ENCODE measurements at places on chromosomes 7 and 10.

DNA sequence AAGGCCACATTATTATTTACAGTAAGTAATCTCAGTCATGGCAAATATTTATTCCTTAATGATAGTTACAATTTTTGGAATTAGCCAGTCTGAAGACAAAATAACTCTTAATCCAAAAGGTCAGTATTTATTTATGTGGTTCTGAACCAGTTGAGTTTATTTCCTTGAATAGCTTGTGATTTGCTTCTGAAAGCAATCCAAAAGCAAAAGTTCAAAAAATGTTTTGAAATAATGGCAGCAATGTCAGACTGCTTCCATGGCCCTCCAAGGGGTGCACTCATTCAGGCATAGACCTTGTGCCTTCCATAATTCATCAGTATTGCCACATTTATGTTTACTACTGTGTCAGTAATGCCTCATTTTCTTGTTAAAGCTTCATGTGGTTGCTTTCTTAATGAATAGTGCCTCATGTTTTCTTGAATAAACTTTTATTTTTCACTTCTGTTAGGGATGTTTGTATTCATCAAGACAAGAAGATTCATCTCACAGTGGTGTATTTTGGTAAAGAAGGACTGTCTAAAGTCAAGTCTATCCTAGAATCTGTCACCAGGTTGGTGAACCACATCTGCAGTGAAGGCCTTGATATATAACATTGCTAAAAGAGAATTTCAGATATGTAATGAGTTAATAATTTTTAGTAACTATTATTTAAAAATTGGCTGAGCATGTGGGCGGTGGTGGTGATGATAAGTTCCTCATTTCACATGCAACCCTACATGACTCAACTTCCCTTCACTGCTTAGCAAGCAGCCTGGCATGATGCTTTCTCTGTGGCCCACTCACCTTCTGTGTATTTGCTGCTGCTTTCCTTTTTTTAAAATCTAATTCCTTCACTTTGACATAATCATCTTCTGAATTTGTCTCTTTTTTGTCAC, 22.0 kb downstream of the CSGALNACT2 start:
- DNase-seq = peak; percentile 53

- DNase-seq = peak; percentile 30
Measured at GRCh38 chr7:135335628-135336139, 102.0 kb downstream of the STRA8 start.

DNA sequence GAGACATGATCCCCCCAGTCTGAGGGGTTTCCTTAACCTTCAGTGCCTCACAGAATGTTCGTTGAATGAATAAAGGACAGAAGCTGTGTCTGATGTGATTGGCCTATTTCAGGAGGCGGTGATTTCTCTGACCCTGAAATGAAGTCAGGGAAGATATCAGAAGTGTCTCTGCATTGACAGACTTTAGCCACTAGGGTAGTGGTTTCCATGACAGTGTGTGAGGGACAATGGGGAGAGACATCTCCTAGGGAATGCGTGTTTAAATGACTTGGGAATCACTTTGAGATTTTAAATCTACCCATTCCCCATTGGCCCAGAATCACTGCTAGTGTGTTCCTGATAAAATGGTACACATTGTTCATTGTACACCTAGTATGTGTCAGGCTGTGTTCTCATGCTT, 132.0 kb downstream of the CFAP58 start:
- no peak for DNase-seq

GRCh38 chr10:47123716-47124288, 176.2 kb upstream of the GDF10 start:
- DNase-seq = no peak

- no peak for DNase-seq
Measured at GRCh38 chr7:24728503-24729364, 28.5 kb downstream of the GSDME start.

- DNase-seq = no peak
Measured at GRCh38 chr7:53340220-53340619, 304.8 kb downstream of the POM121L12 start.

- no peak for DNase-seq
Measured at GRCh38 chr10:45147000-45147399, 146.3 kb downstream of the ZNF22 start.

DNA sequence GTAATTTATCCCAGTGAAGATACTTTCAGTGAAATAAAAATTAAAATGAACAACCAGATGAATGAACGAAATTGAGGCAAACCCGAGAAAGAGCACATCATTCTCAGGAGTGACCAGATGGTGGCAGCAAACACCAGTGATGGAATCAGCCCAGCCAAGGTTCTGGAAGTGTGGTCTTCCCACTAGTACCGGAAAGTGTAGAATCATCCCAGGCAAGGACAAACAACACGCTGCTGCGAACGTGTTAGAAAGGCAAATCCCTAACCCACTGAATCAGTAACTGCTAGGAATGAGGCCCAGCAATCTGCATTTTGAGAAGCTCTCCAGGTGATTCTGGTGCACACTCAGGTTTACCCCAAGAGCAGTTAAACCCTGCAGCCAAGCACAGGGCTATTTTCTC, 15.5 kb upstream of the SLC18A3 start:
- DNase-seq = peak; percentile 82

- peak; percentile 34 for DNase-seq
Measured at GRCh38 chr7:48337012-48337621, 165.9 kb downstream of the ABCA13 start.

DNA sequence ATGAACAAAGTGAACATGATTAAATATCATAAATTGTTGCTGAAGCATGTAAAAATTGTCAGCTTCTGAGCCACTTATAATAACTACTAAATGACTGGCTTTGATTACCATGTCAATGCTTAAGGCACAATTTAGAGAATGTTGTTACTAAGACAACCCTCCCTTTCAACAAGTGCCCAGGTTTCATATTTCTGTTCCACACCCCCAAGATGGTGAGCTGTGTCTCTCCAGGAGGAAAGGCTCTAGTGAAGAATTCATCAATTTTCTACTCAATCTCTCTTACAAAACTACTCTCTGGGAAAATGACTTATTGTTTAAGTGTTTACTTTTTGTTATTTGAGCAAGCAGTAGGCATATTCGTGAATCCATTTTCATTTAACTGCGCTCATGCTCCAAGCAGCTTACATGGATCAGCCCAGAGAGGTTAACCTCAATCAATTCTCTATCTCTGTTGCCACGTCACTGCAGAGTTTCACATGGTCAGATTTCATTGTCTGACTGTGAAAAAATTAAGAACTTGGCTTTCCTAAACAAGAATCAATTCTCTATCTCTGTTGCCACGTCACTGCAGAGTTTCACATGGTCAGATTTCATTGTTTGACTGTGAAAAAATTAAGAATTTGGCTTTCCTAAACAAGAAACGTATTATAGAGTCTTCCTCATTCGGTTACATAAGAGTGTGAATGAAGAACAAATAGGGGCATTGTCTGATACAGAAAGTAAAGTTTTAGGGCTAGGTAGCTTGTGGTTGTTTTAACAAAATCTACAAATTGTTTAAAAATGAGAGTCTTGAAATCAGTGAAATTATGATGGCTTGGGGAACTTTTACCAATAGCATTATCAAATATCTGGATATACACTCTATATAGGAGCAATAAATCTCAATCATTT, 49.7 kb downstream of the CCDC71L start:
- DNase-seq = no peak

DNA sequence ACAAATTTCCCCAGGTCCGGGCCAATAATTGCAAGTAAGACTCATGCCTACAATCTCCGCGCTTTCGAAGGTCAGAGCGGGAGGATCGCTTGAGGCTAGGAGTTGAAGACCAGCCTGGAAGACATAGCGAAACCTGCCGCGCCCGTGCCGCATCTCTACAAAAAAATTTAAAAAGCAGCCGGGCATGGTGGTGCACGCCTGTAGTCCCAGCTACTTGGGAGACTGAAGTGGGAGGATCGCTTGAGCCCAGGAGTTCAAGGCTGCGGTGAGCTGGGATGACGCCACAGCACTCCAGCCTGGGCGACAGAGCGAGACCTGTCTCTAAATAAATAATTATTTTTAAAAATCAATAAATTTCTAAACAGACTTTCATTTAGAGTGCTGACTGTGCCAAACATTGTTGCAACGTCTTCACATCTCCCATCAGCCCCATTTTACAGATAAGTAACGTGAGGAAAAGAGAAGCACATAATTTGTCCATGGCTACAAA, 494 bp upstream of the CFAP43 start:
- DNase-seq = no peak

DNA sequence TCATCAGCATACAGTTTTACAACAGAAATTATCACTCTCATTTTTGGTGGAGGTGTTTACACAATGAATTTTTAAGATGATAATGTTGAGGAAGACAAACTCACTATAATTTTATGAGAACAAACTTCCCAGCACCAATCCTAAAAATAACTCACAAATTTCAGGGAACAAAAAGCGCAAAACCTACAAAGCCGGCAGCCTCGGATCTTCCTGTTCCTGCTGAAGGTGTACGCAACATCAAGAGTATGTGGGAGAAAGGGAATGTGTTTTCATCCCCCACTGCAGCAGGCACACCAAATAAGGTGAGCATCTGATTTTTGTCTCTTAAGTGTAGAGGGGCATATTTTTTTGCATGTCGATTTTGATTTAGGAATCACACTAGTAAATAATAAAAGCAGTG, 26.5 kb upstream of the AGBL3 start:
- no peak for DNase-seq

DNA sequence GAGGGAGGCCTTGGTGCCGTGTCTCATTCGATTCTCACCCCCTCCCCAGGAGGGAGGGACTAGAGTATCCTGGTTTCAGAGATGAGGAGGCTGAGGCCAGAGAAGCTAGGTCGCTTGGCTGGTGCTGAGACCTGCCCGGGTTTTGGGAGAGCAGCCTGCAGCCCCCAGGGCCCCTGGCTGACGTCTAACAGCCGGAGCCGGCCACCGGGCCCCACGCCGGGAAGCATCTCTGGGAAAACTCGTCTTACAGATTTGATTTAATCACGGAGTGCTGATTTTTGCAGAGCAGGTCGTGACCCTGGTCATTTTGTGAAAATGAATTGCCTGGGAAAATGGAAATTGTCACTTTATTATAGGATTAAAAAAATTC, 97.5 kb downstream of the MICALL2 start:
- no peak for DNase-seq

- peak; percentile 14 for DNase-seq
Measured at GRCh38 chr7:156475666-156476065, 164.9 kb upstream of the RNF32 start.

DNA sequence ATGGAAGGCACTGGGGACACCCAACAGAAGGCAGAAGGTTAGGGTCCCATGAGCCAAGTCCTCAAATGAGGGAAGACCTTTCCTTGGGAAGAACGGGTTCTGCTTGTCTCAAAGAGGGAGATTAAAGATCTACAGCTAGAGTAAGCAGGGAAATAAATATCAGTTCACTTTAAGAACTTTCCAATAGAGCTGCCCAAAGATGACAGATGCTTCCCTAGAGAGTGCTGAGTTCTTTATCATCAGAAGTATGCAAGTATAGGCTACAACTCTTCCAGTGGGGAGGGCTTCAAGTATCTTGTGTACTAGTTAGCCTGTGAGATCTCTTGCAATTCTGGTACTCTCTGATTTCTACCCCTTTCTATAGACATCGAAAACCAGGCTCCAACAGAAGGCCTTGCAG, 39.4 kb downstream of the EMX2 start:
- no peak for DNase-seq

DNA sequence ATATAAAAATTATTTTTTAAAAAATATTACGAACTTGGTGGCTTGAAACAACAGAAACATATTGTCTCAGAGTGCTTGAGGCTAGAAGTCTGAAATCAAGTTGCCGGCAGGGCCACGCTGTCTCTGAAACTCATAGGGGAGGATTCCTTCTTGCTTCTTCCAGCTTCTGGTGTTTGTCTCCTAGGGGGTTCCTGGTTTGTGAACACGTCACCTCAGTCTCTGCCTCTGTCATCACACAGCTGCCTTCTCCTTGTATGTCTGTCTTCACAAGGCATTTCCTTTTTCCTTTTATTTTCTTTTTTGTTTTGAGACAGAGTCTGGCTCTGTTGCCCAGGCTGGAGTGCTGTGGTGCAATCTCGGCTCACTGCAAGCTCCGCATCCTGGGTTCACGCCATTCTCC, 12.7 kb upstream of the SNX8 start:
- DNase-seq = no peak

GRCh38 chr10:131174651-131175540, 136.6 kb downstream of the TCERG1L start:
- no peak for DNase-seq

DNA sequence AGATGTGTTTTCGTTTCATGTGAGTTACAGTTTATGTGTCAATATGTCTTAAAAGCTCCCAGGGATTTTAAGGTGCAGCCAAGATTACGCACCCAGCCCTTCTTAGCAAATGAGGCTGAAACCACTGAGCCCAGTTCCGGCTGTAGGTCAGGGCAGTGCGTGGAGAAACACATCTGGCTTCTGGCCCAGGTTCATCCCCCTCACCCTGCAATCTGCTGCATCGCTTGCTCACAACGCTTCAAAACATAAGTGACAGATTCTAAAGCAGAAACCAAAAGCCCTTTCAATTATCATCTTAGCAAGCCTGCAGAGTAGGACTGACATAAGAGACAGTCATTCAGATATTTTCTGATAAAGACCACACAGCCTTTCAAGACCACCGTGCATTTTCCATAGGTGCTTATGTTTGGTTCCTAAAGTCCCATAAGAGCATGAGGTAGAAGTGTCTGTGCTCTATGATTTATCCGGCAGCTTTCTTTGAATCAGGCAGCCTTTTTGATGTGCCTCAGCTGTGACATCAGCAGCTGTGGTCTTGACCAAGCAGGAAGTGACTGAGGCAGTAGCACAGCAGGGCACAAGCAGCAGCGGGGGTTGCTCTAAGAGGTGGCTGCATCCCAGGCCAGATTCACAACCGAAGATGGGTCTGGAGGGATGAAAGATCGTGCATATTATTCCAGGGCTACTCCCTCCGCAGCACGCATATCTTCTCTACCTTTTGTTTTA, 72.1 kb upstream of the LYZL2 start:
- DNase-seq = peak; percentile 32

GRCh38 chr10:117552156-117552631, 9.6 kb downstream of the EMX2 start:
- DNase-seq = no peak

DNA sequence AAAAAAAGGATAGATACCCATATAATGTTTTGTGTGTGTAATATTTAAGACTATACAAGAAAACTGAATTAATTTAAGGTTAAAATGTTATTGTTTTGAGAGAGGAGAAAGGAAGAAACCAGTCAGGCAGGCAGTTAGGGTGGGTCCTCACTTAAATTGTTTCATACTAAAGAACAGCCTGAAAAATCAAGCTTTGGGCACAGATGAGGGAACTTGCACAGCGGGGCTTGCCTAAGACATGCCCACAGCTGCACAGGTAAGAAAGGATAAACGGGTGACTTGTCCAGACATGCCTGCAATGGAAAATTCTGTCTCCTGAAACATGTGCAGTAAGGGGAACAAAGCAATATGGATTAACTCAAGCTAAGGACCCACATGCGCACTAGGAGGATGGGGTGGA, 158.4 kb downstream of the BBS9 start:
- DNase-seq = no peak

GRCh38 chr7:130141884-130142653, 63.1 kb downstream of the TMEM209 start:
- DNase-seq = no peak

- DNase-seq = no peak
Measured at GRCh38 chr7:26681819-26682418, 182.5 kb downstream of the SKAP2 start.

- no peak for DNase-seq
Measured at GRCh38 chr7:123746931-123747488, 1.8 kb downstream of the WASL start.
